ENCODE measurements at places on chromosomes 13 and 19.
A peak's percentile ranks its signal among the peaks of the same experiment; 100 is the strongest.

DNA sequence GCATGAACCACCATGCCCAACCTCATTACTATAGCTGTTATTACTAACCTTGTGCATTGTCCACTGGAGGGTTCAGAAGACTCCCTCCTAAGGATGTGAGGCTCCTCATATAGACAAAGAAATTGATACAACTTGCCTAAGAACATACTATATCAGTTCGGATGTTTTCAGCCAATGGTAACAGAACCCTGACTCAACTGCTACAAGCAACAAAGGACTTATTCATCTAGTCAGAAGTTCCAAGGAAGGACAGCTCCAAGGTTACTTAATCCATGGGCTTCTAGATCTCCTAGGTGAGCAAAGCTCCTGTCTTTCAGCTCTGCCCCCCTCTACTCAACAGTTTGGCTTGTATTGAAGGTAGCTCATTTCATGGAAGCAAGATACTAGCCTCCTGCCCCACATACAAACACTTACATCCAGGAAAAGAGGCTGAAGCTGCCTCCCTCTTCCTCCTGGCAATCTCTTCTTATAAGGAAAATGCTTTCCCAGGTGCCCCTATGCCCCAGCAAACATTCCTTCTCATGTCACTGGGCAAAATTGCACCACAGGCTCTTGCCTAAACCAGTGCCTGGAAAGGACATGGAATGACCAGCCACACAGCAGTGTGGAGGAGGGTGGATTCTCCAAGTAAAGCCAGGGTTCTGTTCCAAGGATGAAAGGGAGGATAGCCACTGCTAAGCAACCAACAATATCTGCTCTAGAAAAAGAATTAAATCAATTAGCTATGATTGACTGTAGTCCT lies 497.8 kb downstream of the FOXO1 start:
- no peak for DNase-seq

DNA sequence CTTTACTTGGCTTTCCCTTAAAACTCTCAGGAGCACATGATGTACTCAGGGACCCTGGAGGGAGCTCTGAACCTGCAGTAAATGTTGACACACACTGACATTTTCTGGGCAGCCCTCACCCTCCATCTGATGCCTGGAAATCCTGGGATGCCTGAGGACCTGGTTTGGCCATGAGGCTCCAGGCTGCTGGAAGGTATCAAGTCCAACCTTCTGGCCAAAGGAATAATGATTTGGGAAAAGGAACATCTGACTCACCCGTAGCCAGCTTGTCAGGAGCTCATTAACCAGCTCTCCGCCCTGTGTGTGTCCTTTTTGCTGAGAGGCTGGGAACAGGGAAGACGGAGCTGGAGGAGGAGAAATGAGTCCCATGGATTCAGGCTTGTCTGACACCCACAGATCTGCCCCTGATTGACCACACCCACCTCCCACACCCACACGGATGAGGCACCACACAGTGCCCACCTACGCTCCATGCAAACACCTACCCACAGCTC lies 10.3 kb downstream of the ZNF558 start:
- no peak for DNase-seq

DNA sequence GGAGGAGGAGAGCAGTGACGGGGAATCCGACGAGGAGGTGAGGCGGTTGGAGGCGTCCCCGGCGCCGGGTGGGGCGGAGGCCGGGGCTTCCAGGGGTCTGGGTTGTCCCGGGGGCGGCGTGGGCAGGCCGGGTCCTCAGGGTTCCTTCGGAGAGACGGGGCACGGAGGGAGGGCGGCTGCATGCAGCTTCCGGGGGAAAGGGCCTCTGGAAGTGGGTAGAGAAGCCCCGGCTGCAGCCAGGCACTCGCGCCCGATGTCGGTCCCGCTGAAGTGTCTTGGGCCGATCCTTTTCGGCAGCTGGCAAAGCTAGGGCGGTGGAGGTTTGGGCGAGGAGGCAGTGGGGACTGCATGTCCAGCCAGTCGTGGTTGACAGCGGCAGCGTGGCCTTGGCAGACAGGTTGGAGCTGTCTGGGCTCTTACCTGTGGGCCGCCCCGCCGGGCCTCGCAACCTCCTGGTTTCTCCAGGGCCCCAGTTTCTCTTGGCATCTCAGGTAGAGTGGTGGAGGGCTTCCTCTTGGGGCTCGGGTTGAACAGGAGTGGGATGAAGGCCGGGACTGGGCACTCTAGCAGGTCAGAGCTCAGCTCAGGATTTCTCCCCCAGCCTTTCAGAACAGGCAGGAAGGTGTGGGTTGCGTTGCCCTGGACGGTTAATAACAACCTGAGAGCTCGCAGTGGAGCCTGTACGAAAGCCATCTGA lies 690 bp downstream of the KMT2B start:
- DNase-seq, result peak; percentile 12

GRCh38 chr19:34180709-34181108 lies 8.4 kb downstream of the LSM14A start:
- no peak for DNase-seq
